Stimulated activated CD4-positive, alpha-beta T cell treated with anti-CD3 and anti-CD28 coated beads, Interleukin-12 subunit alpha, Interleukin-12 subunit beta, amount 100 ng/mL, for 48 hours (primary cell): ENCODE measurements at places on chromosomes 1 and 21.

- DNase-seq: peak; percentile 74
These were observed 53.8 kb downstream of the MACF1 start for GRCh38 chr1:39258146-39258924.

DNA sequence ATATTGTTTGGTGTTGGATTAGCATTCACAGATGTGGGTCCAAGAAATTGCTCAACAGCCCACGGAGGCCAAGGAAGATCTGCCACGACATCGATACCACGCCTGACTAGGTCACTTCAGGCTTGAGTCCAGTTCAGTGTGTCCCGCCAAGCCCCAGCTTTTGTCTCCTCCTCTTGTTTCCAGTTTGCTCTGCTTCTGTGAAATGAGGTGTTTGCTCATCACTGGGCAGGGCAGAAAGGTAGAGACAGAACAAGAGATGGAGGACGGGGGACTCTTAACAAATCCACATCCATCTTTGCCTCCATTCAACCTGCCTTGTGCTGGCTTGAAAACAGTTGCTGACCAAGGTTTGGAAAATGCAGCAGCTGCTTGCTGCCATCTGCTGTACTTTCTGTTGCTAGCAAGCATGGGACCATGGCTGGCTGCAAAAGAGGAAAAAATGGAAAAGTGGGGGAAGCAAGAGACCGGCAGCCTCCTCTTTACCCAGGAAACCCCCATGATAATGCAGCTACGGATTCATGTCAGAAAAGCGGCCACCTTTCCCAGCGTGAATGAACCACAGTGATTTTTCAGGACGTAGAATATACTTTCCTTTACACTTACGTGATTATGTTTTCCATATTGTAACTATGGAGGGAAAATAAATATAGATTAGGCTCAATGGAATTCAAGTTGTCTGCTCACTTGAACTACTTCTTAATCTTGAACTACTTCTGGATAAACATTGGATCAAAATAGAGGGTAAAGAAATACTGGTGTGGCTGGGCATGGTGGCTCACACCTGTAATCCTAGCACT is 80.2 kb upstream of the GREM2 start:
- no peak for DNase-seq

DNA sequence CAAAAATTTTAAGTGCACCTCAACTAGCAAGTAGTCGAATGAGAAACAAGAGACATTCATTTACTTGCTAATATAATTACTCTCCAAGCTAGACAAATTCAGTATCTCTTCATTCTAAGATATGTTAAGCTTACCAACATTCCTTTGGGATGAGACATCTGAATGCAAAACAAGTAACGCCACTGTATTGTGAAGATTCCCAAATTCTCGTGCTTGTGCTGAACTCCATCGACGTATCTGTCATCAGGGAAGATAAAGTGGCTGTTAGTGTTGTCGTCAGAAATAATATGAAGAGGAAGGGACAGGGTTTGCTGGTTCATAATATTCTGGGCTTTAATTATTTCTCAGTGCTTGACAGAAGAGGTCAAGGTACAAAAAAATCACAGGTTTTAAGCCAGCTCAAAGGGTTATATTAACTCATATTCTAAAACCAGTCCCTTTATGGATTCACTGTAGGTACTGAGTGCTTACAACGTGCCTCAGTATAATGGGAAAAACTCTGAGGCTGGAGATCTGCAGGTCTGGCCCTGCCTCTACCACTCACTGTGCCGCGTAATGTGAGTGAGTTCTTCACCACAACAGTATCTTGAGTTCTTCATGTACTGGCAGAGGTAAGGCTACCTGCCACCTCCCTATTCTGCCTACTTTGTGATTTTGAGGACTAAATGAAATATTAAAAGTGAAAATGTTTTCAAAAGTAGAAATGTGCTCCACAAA is 42.0 kb downstream of the PCSK9 start:
- no peak for DNase-seq

DNA sequence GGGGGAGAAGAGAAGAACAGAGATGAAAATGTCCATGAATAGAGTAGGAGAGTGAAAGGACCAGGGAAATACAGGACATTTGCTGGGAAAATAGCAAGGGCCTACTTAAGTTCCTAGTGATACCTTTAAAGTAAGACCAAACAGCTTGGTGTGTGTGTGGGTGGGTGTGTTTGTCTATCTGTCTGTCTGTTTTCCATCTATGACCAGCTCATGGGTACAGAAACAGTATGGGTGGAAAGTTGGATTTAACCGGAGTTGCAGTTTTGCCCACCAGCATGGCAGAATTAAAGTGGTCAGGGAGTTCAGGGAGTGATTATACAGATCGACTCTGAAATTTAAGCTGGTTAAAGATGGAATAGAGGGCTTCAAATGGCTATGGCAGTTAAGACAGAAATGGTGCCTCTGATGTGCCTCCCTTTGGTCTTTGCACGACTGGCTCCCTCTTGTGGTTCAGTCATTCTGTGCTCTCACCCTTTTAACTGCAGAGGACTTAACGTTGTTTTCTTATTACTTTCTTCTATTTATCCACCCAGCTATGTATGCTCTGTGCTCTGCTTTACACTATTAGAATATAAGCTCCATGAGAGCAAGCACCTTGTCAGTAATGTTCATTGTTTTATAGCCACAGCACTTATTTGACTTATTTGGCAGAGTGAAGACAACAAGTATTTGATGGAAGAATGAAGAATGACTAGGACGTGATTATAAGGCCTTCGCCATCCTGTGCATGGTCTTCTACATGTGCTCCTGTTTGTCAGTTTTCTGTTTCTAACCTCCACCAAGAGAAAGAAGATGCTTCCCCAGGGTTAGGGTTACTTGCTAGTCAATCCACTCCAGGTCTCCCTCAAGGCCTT is 72.7 kb upstream of the AK4 start:
- DNase-seq: peak; percentile 21

- no peak for DNase-seq
These were observed 37.9 kb upstream of the RHOU start for GRCh38 chr1:228697207-228698016.

GRCh38 chr1:37055631-37056030 is 21.3 kb upstream of the GRIK3 start:
- DNase-seq: no peak

DNA sequence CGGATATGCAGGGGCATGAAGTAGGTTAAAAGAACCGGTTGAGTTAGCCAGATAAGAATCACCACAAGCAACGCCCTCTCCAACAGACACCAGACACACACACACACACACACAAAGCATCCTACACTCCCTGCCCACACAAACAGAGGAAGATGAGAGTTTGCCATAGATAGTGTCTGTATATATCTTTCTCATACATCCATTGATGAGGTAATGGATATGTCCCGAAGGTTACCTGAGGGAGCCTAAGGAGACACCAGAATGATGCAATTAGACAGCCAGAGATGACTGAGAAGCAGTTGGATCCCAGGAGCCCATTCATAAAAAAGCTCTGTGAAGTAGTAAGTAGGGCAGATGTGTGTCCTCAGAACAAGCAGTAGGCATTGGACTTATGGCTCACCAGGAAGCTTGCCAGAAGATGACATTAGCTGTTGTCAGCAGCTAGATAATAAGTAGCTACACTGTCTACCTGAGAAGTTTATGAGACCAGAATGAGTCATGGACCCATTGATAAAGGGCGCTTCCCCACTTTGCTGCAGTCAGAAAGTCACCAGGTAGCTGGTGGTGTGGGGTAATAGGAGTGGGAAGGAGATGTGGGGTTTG is 247.0 kb downstream of the KCNT2 start:
- no peak for DNase-seq

- DNase-seq: no peak
These were observed 46.6 kb upstream of the ATP1A1 start for GRCh38 chr1:116326486-116326885.

GRCh38 chr1:11515368-11516300 is 36.7 kb downstream of the DISP3 start:
- DNase-seq: no peak

DNA sequence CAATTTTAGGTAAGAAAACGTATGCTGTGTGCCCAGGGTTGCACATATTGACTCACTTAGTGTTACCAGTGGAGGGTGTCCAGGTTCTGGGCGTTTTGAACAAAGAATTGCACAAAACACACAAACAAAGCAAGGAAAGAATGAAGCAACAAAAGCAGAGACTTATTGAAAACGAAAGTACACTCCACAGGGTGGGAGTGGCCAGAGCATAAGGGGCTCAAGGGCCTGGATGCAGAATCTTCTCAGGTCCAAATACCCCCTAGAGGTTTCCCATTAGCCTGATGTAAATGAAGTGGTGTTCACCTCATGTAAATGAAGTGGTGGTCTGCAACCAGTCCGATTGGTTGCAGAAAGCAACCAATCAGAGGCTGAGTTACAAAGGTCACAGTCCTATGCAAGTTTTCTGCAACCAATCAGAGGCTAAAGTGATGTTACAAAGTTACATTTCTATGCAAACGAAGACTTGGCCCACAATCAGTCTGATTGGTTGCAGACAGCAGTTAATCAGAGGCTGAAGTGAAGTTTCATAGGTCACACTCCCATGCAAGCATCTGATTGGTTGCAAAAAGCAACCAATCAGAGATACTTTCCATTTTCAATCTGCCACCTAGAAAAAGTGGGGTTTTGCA is 228.3 kb downstream of the ST6GALNAC3 start:
- no peak for DNase-seq

DNA sequence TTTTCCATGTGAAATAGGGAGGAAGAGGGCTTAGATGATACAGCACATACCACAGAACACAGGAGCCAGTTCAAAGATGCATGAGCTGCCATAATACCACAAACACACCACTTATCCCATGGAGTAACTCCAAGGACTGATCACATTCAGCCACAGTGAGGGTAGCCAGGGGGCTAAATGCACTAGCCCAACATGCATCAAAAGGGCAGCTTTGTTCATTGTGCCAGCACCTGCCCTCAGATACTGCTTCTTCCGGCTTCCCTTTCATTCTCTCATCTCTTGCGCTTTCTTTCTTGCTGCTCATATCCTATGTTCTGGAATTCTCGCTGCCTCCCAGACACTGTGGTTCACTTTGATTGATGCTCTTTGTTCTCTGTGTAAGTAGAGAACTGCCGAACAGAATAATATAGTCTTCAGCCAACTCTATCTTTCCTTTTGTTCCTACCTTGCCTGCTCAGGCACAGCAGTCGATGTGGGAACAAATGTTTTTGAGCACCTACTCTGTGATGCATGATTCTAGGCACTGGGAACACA is 50.0 kb upstream of the SYT6 start:
- DNase-seq: no peak

DNA sequence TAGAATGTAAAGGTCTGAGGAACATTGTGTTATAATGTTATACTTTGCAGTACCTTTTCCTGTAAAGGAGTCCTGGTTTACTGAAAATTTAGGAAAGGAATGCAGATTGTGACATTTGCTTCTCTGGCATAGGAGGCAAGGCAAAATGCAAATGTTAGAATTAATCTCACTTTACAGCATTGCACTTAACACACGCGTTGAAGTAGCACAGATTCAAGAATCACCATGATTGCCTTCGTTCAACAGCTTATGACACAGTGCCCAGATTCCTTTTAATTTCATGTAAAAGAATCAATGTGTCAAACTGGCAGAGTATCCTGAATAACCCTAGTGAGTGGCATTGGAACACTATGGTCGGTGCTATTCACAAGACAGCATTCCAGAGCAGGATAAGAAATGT is 47.4 kb downstream of the RGS7 start:
- no peak for DNase-seq

GRCh38 chr1:172322219-172323061 is 98.0 kb upstream of the C1orf105 start:
- DNase-seq: no peak

- DNase-seq: no peak
These were observed 16.6 kb upstream of the GFI1 start for GRCh38 chr1:92503043-92503925.

DNA sequence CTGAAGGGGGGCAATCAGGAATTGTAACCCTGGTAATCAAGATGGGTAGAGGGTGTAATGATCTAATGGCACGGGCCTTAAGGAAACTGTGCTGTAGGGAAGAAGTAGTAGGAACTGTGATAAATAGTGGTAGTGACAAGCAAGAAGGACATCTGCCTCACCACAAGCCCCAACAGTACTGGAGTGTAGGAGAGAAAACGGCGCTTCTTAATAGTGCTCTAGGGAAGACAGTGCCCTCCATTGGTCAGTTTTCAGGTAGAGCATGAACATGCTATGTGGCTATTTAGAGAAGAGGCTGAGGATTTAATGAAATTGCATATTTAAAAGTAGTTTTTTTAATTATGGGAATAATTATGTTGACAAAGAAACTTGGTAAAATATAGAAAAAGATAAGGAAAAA is 32.2 kb downstream of the SLC30A7 start:
- no peak for DNase-seq
